Stimulated activated CD4-positive, alpha-beta T cell treated with anti-CD3 and anti-CD28 coated beads, TNF-alpha, amount 100 ng/mL, for 48 hours (primary cell): ENCODE measurements at places on chromosomes 2 and 18.

DNA sequence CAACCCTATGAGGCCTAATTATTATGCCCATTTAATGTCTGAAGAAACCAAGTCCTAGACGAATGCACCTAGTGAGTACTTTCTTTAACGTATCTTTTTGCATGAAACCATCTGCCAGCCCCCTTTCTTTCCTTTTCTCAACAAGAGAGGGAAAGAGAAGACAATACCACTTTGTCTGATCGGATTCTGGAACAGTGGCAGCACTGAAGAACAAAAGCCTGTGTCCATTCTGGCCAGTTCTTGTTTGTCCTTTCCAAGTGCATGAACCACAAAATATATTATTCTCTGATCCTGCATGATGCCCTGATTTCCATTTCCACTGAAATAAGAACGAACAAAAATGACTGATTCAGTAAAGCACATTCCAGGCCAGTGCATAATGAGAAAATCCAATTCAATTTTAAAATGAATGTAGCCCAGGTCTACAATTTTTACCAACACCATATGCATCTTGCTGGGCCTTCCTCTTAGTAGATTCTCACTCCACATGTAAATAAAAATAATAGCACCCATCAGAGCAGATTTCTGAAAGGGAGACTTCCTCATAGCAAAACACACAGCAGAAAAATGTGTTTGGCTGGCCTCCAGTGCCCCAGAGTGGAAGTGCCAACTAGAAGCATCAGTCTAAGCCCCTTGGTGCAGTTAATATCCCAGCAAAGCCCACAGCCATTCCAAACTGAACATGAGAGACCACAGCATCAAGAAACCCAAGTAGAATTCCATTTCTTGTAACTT is 422.6 kb upstream of the ID2 start:
- DNase-seq, result no peak

DNA sequence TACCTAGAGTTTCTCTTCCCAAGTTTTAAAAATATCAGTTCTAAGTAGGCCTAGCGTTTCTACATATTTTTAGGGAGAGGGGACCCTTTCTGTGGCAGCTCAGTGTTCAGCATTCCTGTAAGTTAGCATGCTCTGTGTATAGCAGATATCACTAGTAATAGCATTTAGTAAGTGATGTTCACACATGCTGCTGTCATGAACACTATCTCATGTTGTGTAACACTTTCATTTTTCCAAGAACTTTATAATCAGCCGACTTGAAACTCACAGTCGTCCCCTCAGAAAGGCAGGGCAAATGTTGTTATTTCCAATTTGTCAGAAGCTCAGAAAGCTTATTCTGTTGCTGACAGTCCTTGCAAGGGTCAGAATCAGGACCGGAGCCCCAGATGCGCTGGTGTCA is 267.7 kb downstream of the ALPK2 start:
- DNase-seq, result no peak

GRCh38 chr2:233354971-233355574 is 779 bp downstream of the DGKD start:
- no peak for DNase-seq

- DNase-seq, result no peak
These were observed 51.5 kb upstream of the PHLPP1 start for GRCh38 chr18:62663731-62664336.

- no peak for DNase-seq
These were observed 2.8 kb downstream of the GULP1 start for GRCh38 chr2:188294352-188294926.

- DNase-seq, result no peak
These were observed 10.2 kb downstream of the ZNF516 start for GRCh38 chr18:76484749-76485387.

DNA sequence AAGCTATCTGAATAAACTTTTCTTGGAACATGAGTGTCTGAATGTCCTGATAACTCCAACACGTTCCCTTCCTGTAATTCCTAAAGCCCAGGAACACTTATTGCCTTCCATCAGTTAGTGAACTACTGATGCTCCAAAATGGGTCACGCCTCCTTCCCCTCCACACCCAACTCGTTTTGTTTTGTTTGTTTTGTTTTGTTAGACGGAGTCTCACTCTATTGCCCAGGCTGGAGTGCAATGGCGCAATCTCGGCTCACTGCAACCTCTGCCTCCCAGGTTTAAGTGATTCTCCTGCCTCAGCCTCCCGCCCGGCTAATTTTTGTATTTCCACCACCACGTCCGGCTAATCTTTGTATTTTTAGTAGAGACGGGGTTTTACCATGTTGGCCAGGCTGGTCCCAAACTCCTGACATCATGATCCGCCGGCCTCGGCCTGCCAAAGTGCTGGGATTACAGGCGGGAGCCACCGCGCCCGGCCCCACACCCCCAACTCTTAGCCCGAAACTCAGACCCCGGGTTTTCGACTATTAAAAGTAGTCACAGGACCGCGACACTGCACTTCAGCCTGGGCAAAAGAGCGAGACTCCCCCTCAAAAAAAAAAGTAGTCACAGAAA is 774 bp downstream of the IER3IP1 start:
- no peak for DNase-seq

- no peak for DNase-seq
These were observed 54.2 kb downstream of the SERTAD2 start for GRCh38 chr2:64599469-64599868.

DNA sequence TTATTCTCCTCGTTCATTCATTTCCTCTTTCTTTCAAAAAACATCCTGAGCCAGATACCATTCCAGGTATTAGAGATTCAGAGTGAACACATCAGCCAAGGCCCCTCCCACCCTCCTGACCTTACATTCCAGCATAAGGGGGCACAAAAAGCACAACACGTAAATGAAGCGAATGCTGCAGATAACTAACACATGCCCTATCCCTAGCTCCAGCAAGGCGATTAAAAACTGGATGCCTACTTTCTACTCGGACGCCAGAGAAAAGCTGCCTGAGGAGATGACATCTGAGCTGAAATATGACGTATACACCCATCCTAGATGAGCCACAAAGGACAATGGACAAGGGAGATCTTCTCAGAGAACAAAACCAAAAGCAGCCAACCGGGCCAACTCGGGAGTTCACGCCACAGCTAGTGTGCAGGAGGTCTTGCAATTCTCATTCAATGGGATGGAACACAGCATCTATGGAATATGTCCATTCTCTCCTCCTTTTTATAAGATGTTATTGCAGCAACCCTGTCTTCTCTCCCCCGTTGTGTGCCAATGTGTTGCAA is 33.5 kb downstream of the FEZ2 start:
- no peak for DNase-seq

- no peak for DNase-seq
These were observed 72.8 kb downstream of the PHLPP1 start for GRCh38 chr18:62788111-62788510.

- DNase-seq, result no peak
These were observed 151.8 kb downstream of the IRS1 start for GRCh38 chr2:226647621-226648518.

DNA sequence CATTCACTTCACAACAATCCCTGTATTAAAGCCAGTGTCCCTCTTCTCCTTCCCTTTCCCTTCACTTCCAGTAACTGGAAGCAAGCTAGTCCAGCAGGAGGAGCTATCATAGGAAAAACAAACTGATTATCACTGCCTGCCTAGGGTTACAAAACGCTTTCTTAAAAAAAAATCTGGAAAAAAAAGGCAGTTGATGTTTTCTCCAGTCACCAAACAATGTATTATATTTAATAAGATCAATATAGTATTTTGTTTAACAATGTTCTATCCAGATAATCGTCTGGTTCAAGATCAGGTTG is 78.8 kb upstream of the ITGB6 start:
- DNase-seq, result no peak

DNA sequence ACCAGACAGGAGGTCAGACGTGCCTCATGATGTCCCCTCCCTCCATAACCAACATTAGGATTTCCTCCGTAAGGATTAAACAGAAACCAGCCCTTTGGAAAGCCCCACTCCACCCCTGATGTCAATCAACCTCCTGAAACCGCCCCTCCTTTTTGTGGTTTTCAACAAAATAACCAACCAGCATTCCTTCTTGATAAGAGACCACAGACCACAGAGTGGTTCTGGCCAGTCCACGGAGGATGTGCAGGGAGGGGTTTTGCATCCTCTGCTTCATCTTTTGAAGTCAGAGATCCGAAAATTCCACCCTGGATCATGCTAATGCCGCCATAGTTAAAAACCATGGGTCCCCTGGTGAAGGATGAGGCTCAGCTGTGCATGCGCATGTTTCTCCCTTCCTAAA is 180.0 kb upstream of the CCDC150 start:
- DNase-seq, result no peak

DNA sequence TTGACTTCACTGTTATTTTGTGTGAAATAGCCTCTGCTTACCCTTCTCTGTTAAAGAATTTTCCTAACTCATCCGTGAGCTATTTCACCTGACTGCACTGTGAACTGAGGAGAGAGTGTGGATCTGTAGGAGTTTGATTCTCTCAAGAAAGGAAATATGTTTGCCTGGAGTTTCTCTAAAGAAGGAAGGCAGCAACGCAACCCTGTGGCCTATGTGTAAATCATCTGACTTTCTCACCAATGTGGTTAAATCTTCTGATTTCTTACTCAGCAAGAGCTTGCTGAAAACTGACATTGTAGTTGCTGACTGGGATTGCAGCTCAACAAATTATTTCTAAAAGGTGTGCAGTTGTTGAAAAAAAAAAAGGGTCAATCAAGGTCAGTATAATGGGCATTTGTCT is 153.9 kb upstream of the PELI1 start:
- DNase-seq, result no peak

DNA sequence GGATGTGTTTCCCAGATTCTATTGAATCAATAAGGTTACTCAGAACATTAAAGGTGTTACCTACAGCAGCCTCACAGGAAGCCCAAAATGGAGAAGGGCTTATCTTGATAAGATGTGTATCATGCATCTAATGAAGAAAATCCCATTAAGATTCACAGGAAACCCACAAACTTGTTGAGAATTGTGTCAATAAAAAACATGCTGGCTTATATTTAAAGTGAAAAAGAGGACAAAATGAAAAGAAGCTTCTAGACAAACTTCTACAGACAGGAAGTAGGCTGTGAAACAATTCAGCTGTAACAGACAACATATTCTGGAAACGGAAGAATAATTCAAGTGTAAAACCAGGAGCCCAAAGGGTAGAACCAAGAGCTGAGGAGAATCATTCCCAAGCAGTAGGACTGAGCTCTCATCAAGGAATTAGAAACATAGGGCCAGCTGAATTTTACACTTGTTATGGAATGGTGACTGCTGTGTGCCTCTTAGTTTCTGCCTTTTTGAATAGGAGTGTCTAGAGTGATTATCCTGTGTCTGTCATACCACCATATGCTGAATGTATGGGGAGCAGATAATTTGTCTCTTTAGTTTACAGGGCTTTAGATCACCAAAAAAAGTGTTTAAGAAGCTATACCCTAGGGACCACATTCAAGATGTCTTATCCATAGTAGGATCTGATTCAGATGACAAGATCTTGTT is 9.6 kb downstream of the IMMT start:
- no peak for DNase-seq

- DNase-seq, result no peak
These were observed 145.4 kb downstream of the KLHL29 start for GRCh38 chr2:23530206-23530908.

GRCh38 chr2:223566396-223566795 is 35.8 kb downstream of the SCG2 start:
- no peak for DNase-seq

DNA sequence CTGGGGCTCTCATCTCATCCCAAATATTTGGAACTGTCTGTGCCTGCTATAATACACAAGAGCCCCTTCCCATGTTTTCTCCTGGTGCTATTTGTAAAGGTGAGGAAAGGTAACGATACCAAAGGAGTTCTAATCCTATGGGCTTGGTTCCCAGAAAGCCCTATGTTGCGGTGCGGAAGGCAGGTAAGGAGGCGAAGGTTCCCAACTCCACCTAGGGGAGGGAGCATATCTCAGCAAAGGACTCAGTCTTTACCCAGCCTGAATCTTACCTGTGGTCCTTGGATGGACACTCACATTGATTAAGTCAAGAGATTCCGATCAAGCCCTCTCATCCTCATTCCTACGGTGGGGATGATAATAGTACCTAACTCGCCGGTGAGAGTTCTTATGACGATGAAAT is 140.1 kb downstream of the BCL2 start:
- no peak for DNase-seq

GRCh38 chr2:23121968-23122648 is 262.9 kb upstream of the KLHL29 start:
- no peak for DNase-seq

GRCh38 chr2:15119722-15120175 is 441.4 kb downstream of the NBAS start:
- no peak for DNase-seq

- no peak for DNase-seq
These were observed 639.6 kb downstream of the IRS1 start for GRCh38 chr2:226159875-226160479.

GRCh38 chr2:96209729-96210085 is 1.1 kb upstream of the STARD7 start:
- no peak for DNase-seq

DNA sequence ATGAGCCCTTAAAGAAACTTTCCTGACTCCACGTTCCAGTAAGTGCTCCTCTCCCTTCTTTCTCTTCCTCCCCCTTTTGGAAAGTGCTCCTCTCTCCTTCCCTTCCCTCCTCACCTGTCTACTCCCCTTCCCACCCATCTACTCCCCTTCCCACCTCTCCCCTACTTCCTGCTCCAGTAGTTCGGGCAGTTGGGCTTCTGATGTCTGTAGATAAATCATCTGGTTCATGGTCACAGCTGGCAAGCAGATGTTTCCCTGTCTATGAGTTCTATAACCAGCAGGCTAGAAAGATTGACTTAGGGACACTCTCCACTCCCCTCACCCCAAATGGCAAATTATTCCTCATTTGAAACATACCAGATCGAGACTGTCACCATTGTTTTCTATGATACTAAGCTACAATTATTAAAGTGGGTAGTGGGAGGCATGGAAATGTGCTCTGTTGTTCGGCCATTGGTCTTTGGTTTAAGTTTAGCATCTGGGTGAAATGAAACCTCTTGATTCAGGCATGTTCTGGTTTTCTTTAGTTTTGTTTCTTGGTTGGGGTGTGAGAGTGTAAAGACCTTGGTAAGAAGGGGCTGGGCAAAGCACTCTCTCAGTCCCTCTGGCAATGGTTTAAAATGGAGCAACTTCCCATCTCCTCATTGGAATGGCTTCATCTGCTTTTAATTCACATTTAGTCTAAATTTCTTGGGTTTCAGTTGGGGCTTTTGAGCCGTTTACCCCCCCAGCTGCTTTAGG is 413.2 kb upstream of the SPRED2 start:
- no peak for DNase-seq

DNA sequence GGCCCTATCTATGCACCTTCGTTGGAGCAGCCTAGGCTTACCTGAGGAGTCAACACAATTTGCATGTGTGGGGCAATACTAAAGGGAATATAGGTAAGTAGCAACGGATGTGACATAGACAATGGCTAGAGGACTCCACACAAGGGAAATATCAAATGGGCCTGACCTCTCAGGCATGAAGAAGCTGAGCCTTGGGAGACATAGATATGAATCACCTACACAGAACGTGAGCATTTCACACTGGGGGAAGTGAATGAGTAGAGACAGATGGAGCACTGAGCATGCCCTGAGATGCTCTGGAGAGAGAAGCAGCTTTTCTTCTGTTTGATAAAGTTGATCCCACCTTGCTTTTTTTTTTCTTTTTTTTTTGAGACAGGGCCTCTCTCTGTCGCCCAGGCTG is 97.9 kb downstream of the ATL2 start:
- DNase-seq, result no peak

- DNase-seq, result no peak
These were observed 101.5 kb upstream of the DNER start for GRCh38 chr2:229815858-229816257.

GRCh38 chr2:187442378-187442777 is 5.7 kb downstream of the CALCRL start:
- no peak for DNase-seq

- no peak for DNase-seq
These were observed 42.2 kb upstream of the SMAD7 start for GRCh38 chr18:48992791-48993555.

GRCh38 chr18:51236225-51236624 is 38.7 kb upstream of the MEX3C start:
- no peak for DNase-seq
